Activated CD4-positive, alpha-beta T cell treated with anti-CD3 and anti-CD28 coated beads for 4 hours (primary cell): ENCODE measurements at places on chromosomes 2 and 18.

- no peak for DNase-seq
Measured at GRCh38 chr2:69345434-69345833, 41.6 kb downstream of the GFPT1 start.

DNA sequence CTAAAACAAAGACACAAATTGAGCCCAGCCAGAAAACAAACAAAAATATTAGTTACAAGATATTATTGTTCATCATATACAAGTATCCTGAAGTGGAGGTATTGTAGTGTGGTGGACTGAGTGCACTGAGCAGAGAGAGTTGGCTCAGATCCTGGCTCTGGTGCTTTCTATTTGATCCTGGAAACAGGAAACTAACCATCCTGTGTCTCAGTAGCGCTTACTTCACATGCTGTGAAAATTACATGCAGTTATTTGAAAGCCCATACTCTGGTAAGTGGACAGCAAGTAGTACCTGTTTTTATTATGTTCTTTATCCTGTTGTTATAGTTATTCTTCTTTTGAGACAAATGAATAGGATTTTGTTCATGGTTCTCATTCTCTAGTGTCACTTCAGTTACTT is 84.3 kb upstream of the CRIM1 start:
- DNase-seq = no peak

DNA sequence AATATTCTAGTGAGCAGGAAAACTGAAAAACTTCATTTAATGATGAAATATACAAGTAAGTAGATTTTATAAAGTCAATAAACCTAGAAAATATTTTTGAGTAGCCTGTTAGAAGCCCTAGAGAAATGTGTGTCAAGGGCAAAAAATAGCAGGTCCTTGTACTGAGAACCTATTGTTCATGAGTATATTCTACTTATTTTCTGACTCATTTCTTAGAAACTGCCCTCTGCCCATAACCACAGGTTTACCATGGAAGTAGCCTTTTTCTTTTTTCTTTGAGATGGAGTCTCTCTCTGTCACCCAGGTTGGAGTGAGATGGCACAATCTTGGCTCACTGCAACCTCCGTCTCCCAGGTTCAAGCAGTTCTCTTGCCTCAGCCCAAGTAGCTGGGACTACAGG is 19.4 kb upstream of the SELENOI start:
- DNase-seq = no peak

DNA sequence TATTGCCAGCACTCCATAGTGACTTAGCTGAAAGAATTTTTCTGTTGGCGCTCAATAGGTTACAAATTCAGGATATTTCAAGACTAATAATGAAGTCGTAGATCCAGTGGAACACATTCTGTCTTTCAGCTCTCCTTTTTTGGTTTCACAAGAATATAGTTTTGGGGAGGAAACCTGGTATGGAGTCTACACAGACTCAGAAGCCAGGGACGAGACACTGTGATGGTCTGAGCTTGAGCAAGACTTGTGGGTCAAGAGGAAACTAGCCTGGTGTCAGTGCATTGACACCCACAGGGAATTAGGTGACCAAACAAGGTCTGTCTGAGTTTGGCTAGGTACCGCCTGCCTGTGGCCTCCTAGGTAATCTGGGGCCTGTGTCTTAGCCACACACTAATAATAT is 26.9 kb downstream of the ARL4C start:
- DNase-seq = no peak

- no peak for DNase-seq
Measured at GRCh38 chr2:37326285-37326684, 1.7 kb upstream of the PRKD3 start.

DNA sequence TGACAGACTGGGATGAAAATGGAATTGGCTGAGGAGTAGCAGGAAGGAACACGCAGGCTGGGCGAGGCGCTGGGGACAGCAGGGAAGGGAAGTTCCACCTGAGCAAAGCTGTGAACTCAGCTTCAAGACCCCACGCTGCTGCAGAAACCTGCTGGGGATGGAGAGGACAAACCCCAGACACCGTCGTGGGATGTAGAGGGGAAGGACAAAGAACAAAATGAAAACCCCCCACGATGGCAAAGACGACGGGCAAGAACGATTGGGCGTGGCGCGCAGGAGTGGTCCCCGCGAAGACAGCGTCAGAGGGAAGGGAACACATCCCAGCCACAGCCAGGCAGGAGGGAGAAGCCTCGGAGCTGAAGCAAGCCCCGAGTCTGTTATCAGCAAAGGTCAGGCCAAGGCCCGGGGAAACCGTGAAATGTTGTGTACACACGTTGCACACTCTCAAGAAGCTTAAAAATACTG is 222.9 kb downstream of the NDUFA10 start:
- DNase-seq = no peak

DNA sequence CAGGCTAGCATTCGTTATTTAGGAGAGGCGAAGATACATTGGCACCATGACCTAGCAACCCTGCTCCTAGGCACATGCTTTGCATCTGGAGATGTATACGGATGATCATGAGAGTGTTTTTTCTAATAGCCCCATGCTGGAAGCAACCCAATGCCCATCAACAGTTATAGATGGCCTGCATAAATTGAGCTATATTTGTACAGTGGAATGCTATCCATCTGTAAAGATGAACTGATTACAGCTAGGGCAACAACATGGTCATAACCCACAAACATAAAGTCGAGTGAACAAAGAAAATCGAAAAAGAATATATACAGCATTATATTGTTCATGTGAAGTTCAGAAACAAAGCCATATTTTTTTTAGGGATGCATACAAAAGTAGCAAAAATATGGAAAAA is 20.6 kb upstream of the CHRNA1 start:
- DNase-seq = no peak

- DNase-seq = no peak
Measured at GRCh38 chr2:214451516-214452275, 40.8 kb downstream of the VWC2L start.

- DNase-seq = no peak
Measured at GRCh38 chr2:77834360-77835002, 312.3 kb upstream of the LRRTM4 start.

DNA sequence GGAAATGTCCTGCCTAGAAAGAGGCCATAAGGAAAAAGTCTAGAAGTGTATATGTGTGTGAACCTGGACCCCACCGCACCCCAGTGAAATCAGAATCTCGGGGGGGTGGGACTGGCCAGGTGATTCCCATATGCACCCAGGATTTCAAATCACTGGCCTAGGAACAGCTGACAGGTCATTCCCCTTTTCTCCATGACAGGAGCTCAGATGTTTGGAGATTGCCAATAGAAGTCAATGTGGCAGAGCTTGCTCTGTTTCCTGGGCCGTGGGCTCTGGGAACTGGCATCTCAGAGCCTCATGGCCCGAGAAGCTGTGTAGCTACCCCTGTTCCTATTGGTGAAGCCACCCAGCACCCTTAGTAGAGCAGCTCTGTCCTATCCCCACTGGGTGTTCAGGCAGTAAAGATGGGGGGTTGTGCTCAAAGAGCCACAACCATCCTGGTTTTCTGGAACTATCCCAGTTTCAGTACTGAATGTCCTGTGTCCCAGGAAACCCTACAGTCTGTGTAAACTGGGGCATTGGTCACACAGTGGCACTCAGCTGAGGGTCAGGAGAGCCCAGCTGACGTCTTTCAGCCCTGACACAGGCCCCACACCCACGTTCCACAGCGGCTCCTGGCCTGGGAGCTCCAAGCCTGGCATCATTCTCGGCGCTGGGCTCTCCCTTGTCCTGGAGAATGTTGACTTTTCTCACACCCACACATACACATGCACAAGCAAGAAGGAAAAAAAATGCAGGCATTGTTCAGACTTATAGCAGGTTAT is 18.9 kb downstream of the GNLY start:
- DNase-seq = no peak

- DNase-seq = peak; percentile 30
Measured at GRCh38 chr2:102367331-102367971, 11.9 kb downstream of the IL18R1 start.

GRCh38 chr2:129744649-129745048 is 234.8 kb upstream of the RAB6C start:
- no peak for DNase-seq

GRCh38 chr2:209719034-209719433 is 52.6 kb upstream of the UNC80 start:
- DNase-seq = no peak

- no peak for DNase-seq
Measured at GRCh38 chr2:660586-661359, 16.4 kb downstream of the TMEM18 start.

- peak; percentile 59 for DNase-seq
Measured at GRCh38 chr2:204325468-204325867, 219.8 kb upstream of the PARD3B start.

DNA sequence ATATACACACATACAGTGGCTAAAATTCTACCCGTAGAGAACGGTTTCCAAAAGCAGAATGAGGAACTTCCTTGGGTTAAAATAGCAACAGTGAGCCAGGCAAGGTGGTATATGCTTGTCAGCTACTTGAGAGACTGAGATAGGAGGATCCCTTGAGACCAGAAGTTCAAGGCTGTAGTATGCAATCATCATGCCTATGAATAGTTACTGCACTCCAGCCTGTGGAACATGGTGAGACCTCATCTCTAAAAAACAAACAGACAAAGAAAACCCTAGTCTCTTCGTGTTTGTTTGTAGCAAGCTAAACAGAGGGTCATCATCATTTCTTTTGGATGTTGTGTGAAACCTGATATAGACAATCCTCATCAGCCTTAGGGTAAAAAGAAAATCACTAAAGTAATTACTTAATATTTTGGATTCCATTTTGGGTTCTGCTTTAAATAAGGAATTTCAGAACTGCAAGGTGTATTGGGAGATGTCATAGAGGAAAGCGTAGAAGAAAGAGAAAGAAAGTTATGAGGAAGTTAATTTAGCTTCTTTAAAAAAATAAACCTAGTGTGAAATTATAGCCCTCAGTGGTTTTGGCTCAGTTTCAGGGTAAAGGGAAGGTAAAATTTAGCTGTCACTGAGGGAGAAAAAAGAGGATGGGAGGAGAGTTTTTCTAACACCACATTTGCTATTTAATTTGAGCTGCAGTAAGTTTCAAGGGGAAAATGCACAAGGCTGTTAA is 46.5 kb downstream of the PLEK start:
- no peak for DNase-seq

DNA sequence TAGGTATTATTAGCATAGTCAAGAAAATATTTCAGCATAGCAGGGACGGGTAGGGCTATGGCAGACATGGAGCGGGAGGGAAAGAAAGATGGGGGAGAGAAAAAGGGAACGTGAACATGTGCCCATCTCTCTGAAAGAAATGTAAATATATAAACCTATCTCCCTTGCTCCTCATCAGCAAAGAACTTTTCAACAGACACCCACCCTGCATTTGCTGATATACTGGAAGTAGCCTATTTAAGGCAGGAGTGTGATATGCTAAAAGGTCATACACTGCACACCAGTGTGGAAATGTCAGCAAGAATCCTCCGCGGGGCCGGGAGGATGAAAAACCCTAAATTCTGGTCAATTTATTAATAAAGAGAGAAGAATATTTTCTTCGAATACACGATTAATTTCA is 1.7 kb downstream of the MBOAT2 start:
- DNase-seq = no peak

GRCh38 chr2:10661846-10662245 is 27.9 kb downstream of the NOL10 start:
- DNase-seq = no peak

- no peak for DNase-seq
Measured at GRCh38 chr2:12057436-12058166, 311.2 kb downstream of the LPIN1 start.

DNA sequence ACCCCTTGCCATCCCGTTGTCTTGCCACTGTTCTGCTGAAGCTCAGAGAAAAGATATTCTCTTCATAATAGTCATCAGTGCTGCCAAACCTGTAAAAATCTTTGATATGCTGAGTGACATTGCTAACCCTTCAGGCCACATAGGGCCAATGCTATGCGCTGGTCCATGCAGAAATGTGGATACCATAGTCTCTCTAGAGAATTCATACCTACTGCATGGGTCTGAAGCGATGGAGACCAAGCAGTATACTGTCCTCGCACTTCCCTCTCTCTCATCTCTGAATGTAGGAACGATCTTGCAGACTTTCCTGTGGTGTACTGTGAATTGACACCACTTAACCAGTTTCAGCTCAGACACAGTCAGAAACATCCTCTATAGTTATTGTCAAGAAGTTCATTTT is 17.9 kb upstream of the ANKRD44 start:
- DNase-seq = no peak

DNA sequence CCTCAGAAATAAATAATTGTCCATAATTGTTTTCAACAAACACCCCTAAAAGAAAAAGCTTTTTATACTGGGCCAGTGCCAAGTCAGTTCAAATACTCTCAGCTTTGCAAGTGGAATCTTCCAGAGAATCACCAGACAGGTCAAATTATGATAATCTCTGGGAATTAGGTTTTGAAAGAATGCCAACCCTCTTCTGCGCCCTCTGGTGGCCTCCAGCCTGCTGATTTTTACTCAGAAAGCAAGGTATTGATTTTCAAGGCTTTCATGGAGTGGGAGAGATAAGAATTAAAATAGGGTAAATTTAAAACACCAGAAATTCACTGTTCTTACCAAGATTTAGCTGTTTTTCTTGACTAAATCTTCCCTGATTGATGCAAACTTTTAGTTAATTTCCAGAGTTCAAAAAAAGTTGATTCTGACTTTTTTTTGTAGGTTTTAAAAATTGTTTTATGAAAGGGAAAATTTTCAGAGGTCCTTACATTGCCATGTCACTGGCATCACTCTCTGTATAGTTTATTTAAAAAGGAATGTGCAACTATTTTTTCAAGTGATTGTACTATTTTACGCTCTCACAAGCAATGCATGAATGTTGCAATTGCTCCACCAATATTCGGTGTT is 282.9 kb upstream of the TNP1 start:
- DNase-seq = no peak

- no peak for DNase-seq
Measured at GRCh38 chr18:8515142-8515865, 93.9 kb upstream of the RAB12 start.

DNA sequence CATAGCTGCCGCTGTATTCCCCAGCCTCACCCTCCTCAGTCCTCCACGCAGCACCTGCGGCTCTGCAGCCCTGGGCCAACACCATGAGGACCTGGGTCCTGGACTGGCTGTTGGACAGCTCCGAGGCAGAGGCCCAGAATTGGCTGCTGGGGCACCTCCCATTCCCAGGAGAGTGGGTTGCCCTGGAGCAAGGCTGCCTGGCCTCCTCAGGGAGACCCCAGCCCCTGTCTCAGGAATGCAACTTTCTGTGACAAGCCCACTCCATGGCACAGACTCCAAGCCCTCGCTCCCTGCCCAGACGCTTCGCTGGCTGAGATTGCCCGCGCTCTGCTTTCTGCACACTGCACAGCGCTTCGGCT is 33.0 kb downstream of the CYP26B1 start:
- no peak for DNase-seq
